Activated CD4-positive, alpha-beta memory T cell treated with anti-CD3 and anti-CD28 coated beads for 36 hours (primary cell): ENCODE measurements at places on chromosomes 6 and 20.

DNA sequence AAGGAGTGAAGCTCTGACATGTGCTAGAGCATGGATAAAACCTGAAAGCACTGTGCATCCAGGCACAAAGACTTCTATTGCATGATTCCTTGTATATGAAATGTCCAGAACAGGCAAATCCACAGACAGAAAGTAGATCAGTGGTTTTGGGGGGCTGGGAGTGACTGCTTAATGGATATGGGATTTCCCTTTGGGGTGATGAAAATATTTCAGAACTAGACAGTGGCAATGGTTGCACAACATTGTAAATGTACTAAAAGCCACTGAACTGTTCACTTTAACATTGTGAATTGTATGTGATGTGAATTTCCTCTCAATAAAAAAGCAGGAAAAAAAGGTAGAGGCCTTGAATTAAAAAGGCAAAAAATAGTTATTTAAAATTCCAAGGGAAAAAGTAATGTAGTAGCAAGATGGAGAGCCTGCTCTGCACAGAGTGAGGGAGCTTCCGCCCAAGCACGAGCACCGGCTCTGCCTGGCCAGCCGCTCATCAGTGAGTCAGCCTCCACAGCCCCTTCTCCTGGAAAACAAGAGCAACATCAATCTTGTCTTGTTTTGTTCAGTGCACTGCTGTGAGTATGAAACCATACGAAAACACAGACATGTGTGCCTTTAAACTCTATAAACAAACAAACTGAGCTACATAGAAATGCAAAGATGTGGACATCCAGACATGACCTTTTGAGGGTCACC lies 74.6 kb upstream of the THBS2 start:
- no peak for DNase-seq

DNA sequence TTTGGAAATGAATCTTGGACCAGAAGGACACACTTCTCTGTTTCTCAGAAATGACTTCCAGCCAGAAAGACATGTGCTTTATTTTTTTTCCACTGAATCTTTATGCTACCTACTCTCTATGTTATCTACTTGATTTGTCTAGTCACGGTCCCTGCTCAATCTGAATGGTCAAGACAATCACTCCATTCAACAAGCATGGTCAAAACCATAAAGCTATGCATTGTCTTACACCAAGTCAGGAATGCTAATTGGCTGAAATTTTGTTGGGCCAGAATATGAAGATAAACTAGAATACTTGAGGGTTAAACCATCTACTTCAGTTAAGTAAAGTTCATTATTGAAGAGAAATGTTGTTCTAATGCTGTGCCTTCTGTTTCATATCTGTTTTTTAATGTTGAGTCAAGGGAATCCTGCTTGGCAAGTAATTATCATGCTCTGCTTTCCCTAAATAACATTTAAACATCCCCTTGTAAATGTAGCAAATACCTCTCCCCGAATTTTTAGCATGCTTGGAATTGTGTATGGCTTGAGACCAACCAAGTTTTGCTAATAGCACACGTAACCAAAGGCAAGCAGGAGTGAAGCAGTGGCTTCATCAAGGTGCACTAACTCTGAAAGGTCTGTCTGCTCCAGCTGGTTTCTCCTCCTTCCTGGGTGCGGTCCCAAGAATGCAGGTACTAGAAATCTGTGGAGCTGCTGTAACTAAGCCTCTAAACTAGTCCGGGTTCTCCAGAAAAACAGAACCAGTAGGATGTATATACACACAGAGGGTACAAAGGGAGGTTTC lies 190.3 kb upstream of the CDYL start:
- no peak for DNase-seq

DNA sequence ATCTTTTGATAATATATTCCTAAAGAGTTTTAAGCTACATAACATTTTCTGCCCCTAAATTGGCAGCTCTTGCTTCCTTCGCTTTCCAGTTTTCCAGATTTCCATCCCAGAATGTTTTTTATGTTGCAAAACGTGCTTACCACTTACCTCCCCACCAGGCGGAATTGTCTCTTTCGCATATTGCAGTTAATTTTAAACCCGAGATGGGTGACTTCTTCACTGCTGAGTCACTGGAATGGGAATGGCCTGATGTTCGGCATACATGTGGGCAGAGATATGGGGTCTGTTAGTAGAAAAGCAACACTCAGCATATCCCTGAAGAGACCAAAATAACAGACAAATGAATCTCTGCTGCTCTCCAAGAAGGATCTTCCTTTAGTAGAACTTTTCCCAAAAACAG lies 491.2 kb downstream of the PREX1 start:
- DNase-seq: no peak

GRCh38 chr6:45850378-45851033 lies 165.2 kb downstream of the CLIC5 start:
- DNase-seq: no peak

- no peak for DNase-seq
Measured at GRCh38 chr20:40251284-40251932, 437.6 kb downstream of the MAFB start.

DNA sequence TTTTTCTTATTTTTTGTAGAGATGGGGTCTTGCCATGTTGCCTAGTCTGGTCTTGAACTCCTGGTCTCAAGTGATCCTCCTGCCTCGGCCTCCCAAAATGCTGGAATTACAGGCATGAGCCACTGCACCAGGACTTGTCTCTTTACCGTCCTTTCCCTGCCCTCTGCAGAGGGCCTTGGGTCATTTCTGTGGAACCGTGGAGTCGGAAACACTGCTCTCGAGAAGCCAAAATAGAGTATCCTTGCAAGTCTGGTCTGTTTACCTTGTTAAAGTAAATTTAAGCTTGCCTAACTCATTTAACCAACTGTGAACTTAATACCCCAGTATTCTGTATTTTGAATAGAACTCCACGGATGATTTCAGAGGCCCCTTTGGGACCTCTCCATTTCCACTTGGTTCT lies 51.4 kb downstream of the KDM1B start:
- DNase-seq: no peak

DNA sequence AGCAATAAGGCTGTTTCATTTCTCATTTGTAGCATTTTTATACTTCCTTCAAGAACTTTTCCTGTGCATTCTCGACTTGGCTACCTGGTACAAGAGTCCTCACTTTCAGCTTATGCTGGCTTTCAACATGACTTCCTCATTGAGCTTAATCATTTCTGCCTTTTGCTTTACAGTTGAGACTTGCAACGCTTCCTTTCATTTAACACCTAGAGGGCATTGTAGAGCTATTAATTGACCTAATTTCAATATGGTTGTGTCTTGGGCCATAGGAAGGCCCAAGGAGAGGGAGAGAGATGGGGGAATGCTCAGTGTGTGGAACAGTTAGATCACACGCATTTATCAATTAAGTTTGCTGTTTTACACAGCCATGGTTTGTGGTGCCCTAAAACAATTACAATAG lies 37.2 kb downstream of the SLC22A2 start:
- no peak for DNase-seq

DNA sequence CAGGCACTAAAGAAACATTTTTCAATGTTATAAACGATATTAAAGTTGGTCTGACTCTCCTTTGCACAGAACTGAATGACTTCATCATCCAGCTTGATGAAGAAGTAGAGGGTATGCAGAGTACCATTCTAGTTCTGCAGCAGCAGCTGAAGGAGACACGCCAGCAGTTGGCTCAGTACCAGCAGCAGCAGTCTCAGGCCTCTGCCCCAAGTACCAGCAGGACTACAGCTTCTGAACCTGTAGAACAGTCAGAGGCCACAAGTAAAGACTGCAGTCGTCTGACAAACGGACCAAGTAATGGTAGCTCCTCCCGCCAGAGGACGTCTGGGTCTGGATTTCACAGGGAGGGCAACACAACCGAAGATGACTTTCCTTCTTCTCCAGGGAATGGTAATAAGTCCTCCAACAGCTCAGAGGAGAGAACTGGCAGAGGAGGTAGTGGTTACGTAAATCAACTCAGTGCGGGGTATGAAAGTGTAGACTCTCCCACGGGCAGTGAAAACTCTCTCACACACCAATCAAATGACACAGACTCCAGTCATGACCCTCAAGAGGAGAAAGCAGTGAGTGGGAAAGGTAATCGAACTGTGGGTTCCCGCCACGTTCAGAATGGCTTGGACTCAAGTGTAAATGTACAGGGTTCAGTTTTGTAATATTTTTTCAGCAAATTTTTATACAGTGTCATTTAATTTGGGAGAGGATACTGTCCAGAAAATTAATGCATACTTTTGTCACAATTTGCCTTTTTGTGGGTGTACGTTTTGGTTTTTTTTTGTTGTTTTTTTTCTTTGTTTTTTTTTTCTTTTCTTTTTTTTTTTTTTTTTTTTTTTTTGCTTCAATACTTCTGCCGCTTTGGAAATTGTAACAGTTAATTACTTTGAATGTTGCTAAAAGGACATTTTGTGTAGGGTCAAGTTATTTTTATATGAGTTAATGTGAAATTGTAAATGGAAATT lies 6.6 kb upstream of the ACAT2 start:
- no peak for DNase-seq

DNA sequence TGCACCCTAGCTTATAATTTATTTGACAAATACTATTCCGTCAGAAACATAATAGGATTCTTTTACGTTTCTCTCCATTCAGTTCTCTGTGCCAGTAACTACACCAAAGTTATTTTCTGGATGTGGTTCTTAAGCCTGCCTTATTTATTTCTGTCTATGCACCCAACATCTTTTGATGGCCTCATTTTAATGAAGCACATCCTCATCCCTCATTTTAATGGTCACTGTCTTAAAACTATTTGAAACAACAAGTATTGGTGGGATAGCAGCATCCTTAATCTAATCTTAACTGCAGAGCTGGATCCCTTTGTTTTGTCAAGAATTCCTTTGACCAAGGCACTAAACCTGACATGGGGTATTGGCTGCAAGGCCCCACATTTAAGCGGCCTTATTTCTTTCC lies 11.0 kb downstream of the FAM135A start:
- no peak for DNase-seq

GRCh38 chr6:167648501-167649278 lies 178.0 kb upstream of the AFDN start:
- DNase-seq: no peak

DNA sequence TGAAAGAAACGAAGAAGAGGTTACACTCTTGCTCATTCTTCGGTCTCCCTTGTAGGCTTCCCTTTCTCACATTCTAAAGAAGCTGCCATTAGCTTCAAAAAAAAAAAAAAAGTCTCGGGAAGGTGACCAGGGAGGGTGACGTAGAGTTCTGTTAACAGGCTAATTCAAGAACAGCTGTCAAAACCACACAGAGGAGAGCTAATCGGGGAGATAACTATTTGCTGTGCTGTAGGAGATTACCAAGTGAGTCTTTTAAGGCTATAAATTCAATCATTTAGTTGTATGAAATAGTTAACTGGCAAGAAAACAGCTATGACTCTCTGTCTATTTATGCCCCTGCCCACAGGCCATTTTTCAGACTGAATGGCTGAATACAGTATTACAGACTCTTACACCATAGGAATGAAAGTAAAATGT lies 256.8 kb downstream of the SYNE1 start:
- DNase-seq: no peak

- no peak for DNase-seq
Measured at GRCh38 chr6:159390381-159390780, 221.2 kb downstream of the FNDC1 start.

DNA sequence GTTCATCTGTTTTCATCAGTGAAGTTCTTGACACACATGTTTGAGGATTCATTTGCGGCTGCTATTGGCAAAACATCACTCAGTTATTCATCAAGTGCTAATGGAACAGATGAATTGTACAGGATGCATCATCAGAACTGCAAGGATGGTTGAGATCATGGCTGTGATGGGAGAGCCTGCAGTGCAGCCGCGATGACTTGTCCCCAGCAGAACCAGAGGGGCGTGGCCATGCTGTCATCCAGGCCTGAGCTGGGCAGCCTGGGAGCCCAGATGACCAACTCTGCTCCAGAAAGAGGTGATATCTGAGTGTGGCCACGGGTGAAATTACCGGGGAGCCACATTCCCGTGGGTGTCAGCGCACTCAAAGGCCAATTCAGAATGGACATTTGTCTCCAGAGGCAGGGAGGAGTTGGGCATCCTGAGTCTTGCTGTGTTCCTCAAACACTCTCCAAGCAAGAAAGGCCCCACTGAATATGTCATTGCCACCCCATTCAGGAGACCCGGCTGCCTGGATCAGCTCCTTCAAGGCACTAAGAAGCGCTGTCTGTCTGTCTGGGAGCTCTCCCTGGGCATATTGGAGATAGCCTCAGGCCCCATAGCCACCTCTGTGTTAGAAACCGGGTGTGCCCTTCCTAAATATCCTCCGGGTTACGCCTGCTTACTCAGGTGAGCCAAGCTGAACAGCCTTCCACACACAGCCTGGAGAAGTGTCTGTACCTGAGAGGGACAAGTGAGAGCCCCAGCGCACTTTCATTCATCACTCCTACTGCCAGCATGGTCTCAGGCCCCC lies 66.7 kb downstream of the SYNDIG1 start:
- DNase-seq: no peak

DNA sequence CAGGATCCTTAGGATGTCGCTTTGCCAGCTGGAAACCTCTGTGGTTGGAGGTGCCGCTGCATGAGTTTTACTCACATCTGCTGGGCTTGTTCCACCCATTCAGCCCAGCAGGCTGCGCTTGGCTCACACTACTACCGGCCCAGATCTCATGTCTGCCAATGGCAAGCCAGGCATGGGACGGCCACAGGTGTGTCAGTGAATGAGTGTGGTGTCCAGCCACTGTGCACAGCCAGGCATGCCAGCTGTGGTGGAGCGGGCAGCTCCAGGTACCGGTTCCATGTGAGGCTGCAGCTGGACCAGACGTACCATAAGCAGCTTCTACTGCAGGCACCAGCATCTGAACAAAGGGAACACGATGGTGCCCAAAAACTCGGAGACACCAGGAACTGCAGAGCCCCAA lies 33.1 kb upstream of the ASF1A start:
- DNase-seq: no peak

- DNase-seq: no peak
Measured at GRCh38 chr6:41722969-41723529, 12.4 kb downstream of the TFEB start.

DNA sequence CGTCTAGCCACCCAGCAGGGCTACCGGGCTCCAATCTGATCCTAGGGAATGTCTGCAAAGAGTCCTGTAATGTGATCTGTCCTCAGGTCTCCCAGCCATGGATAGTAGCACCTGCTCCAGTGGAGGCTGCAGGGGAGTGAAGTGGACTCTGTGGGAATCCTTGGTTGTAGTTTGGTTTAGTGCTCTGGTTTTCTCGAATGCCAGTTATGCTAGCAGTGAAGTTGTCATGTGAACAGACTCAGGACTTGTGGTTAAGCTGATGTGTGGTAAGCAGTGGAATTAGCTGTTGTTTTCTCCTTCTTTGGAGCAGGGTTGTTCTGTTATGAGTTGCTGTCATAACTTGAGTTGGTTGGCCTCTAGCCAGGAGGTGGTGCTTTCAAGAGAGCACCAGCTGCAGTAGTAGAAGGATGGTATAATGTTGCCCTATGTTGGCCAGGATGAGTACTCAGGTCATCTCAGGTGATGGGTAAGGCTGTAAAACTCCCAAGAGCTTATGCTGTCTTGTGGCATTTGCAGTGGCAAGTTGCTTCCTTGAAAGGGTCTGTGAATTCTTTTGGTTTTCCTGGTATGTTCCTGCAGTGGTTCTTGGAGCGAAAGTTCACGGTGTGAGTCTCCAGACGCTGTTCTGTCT lies 390.2 kb downstream of the UTRN start:
- peak; percentile 66 for DNase-seq

- DNase-seq: no peak
Measured at GRCh38 chr6:168662301-168662936, 221.4 kb downstream of the SMOC2 start.
